ENCODE measurements at places on chromosomes 11 and 22. TPM values are rescaled to one million over a fixed set of nuclear protein-coding genes. Genes with fewer than 3 reads are reported as not detected.

GRCh38 chr22:32649515-32650200, 151.8 kb upstream of the TIMP3 start:
- peak overlapping the region; percentile 24 for H3K27ac ChIP-seq
- no peak overlapping the region for H3K4me3 ChIP-seq
- no peaks in the 10 kb centered on the region for H3K27me3 ChIP-seq
- DNase-seq: peak; percentile 81

- peak; percentile 77 for DNase-seq
- no peaks in the 10 kb centered on the region for H3K27me3 ChIP-seq
- H3K4me1 ChIP-seq: peaks cover 75% of the 10 kb centered on the region
- H3K27ac ChIP-seq: peak overlapping the region; percentile 68
Measured at GRCh38 chr22:42959576-42960509, 55.1 kb downstream of the PACSIN2 start.

MCAM gene
- total RNA-seq: 628 TPM

DNA sequence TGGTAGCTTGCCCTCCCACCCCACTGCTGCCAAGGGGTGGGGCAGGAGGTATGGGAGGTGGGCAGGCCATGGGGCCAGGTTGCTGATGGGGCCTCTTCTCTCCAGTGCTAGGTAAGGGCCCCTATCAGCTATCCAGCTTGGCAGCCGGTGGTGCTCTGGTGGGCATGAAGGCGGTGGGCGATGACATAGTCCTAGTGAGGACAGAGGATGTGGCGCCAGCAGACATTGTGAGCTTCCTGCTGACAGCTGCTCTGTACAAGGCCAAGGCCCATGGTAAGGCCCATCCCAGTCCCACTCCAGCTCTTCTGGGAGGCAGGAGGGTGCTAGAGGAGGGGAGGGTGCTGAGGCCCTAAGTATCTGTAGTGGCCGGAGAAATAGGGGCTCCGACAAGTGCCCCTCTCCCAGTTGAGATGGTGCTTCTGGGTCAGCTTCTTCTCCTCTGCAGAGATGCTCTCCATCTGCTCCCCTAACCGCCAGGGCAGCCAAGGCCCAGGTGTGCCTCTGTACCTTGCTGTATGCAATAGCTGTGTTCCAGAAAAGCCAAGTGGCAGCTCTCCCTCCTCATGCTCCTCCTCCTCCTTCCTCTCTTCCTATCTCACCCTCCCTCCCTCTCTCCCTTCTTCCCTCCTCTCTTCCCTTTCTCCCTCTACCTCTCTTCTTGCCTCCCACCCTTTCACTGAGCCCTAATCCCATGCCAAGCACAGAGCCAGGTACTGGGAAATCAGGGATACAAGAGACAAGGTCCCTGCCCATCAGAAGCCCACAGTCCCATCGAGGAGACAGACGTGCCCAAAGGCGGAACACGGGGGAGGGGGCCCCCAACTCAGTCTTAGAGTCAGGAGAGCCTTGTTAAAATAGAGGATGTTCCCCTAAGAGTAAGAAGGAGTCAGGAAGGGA, 55.3 kb downstream of the OTOG start:
- no peaks in the 10 kb centered on the region for H3K4me1 ChIP-seq
- DNase-seq: peak; percentile 40
- no peaks in the 10 kb centered on the region for H3K27me3 ChIP-seq
- H3K36me3 ChIP-seq: no peaks in the 10 kb centered on the region

NPTXR gene
- total RNA-seq: 4.5 TPM

DNA sequence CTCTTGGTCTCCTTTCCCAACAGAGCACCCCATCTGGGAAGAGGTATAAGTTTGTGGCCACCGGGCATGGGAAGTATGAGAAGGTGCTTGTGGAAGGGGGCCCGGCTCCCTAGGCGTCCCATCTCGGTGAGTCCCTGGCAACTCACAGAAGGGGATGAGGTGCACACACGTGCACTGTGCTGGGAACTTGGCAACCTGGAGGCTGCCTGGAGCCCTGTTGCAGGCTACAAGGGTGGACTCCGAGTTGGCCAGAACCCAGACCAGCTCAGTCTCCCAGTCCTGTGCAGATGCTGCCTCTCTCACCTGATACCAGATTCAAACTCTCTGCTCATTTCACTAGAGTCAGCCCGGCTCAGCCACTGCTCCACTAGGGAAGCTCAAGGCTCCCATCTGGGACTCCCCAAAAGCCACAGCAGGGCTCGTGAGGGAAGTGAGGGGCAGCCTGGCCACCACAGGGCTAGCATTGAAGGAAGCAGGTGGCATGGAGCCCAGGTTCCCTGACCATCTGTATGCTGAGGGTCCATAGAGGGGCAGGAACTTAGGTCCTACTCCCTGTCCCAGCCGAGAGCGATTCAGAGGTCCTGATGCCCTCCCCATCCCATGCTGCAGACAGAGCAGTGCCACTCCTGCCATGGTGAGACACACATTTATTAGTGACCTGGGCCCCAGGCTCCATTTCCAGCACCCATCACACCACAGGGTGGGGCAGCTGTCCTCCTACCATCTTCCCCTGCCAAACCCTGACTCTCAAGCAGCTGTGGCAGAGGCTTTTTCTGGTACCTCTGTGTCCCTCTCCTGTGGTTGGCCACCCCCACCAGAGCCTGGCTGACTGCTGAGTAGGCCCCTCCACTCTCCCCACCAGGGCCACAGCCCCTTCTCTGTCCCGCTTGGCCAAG, 4.0 kb downstream of the PRR33 start:
- H3K4me3 ChIP-seq: no peak overlapping the region
- H3K27me3 ChIP-seq: no peaks in the 10 kb centered on the region
- peaks cover 6% of the 10 kb centered on the region for H3K36me3 ChIP-seq
- no peak for DNase-seq
- H3K27ac ChIP-seq: no peak overlapping the region

GRCh38 chr11:125111343-125112207, at the start of gene TMEM218:
TMEM218 (minus strand) TSS chr11:125111626; CDS start chr11:125102241, 9,385 bp downstream.
- H3K27ac ChIP-seq: peak within 1 kb of the TSS; percentile 84
- H3K36me3 ChIP-seq: no peaks in the 10 kb centered on the region
- no peaks in the 10 kb centered on the region for H3K27me3 ChIP-seq
- H3K4me1 ChIP-seq: peaks cover 9% of the 10 kb centered on the region
- H3K4me3 ChIP-seq: peak within 1 kb of the TSS; percentile 71

GRCh38 chr11:34620202-34620601, 691 bp upstream of the EHF start:
- H3K36me3 ChIP-seq: no peaks in the 10 kb centered on the region
- H3K27me3 ChIP-seq: no peaks in the 10 kb centered on the region

XBP1 gene
- 76.7 TPM for total RNA-seq

- no peak for DNase-seq
- no peaks in the 10 kb centered on the region for H3K27me3 ChIP-seq
- H3K4me3 ChIP-seq: no peak overlapping the region
Measured at GRCh38 chr22:27970596-27971220, 51.7 kb upstream of the PITPNB start.

OR4A16 gene
- total RNA-seq: not detected

- H3K27me3 ChIP-seq: no peaks in the 10 kb centered on the region
- DNase-seq: no peak
- H3K4me1 ChIP-seq: no peaks in the 10 kb centered on the region
Measured at GRCh38 chr11:28470180-28470579, 362.0 kb downstream of the METTL15 start.

GTSE1 gene
- 0.36 TPM for total RNA-seq

PRRG4 gene
- total RNA-seq: 1.6 TPM

PIWIL4 gene
- total RNA-seq: 4.3 TPM

TRMU gene
- total RNA-seq: 30.2 TPM

- no peaks in the 10 kb centered on the region for H3K27me3 ChIP-seq
- peaks cover 19% of the 10 kb centered on the region for H3K36me3 ChIP-seq
- no peak for DNase-seq
- no peak overlapping the region for H3K27ac ChIP-seq
- H3K4me1 ChIP-seq: peaks cover 4% of the 10 kb centered on the region
- H3K4me3 ChIP-seq: no peak overlapping the region
Measured at GRCh38 chr22:33327348-33327860, 269.2 kb upstream of the SYN3 start.

GRCh38 chr11:2481253-2481652, 36.4 kb downstream of the KCNQ1 start:
- H3K4me3 ChIP-seq: no peak overlapping the region
- no peaks in the 10 kb centered on the region for H3K4me1 ChIP-seq
- no peaks in the 10 kb centered on the region for H3K27me3 ChIP-seq
- no peak for DNase-seq

- no peak overlapping the region for H3K4me3 ChIP-seq
- no peak for DNase-seq
- no peaks in the 10 kb centered on the region for H3K27me3 ChIP-seq
- peak overlapping the region; percentile 23 for H3K27ac ChIP-seq
- H3K4me1 ChIP-seq: no peaks in the 10 kb centered on the region
Measured at GRCh38 chr11:125247431-125247830, 82.9 kb downstream of the PKNOX2 start.

GRCh38 chr11:126172596-126173038, 38.8 kb downstream of the RPUSD4 start:
- H3K27ac ChIP-seq: no peak overlapping the region
- DNase-seq: no peak
- no peaks in the 10 kb centered on the region for H3K27me3 ChIP-seq
- H3K4me1 ChIP-seq: no peaks in the 10 kb centered on the region

DNA sequence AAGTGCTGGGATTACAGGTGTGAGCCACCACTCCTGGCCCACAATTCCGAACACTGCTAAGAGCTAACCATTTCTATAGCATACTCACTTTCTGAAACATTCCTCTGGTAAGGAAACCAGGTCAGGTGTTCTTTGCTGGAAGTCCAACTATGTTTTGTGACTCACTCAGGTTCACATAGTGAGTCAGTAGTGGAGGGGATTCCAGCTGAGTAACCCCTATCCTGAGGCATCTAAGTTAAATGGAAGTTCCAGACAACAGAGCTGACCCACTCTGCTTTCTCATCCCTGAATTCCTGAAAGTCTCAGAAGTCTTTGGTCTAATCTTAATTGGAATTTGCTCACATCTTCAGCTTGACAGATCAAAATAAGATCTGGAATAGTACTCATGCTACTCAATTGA, 3.0 kb upstream of the CHRNA10 start:
- H3K4me3 ChIP-seq: no peak overlapping the region
- no peak for DNase-seq
- H3K27ac ChIP-seq: no peak overlapping the region
- H3K27me3 ChIP-seq: no peaks in the 10 kb centered on the region

KDM4F gene
- not detected for total RNA-seq

- DNase-seq: peak; percentile 77
- H3K4me1 ChIP-seq: no peaks in the 10 kb centered on the region
- no peak overlapping the region for H3K4me3 ChIP-seq
Measured at GRCh38 chr11:12088047-12088481, 22.3 kb upstream of the MICAL2 start.

DNA sequence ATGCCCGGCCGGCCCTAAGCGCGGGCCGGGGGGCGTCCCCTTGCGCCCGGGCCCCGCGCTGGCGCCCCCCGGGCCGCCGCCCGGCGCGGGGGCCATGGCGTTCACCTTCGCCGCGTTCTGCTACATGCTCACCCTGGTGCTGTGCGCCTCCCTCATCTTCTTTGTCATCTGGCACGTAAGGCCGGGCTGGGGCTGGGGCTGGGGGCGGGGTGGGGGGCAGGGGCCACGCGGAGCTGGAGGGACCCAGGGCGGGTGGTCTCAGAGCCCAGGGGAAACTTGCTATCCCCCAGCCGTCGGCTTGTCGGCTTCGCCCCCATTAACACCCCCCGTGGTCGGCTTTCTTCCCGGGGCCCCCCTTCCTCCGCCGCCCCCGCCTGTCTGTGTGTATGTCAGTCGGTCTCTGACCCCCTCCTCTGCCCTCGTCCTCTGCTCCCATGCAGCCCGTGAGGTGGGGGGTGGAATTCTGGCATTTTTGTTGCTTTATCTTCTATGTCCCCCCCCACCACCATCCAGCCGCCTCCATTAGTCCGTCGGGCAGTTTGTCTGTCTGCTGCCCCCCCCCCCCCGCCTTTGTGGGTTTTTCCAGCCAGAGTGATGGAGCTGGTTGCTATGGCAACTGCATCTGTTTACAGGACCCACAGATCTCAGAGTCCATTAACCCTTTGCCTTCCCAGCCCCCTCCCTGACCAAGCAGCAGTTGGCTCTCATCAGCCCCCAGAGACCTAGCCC, 552 bp downstream of the CNIH2 start:
- H3K27ac ChIP-seq: no peak overlapping the region
- peaks cover 33% of the 10 kb centered on the region for H3K36me3 ChIP-seq
- no peaks in the 10 kb centered on the region for H3K27me3 ChIP-seq
- peaks cover 28% of the 10 kb centered on the region for H3K4me1 ChIP-seq
- H3K4me3 ChIP-seq: no peak overlapping the region

CYP2D6 gene
- 0.36 TPM for total RNA-seq

MMP27 gene
- total RNA-seq: not detected

ALDH3B2 gene
- total RNA-seq: not detected

DEFB131B gene
- total RNA-seq: not detected

OOSP2 gene
- not detected for total RNA-seq

GRCh38 chr11:1055109-1055703, 18.7 kb upstream of the MUC6 start:
- peaks cover 62% of the 10 kb centered on the region for H3K27me3 ChIP-seq
- no peaks in the 10 kb centered on the region for H3K36me3 ChIP-seq
- H3K27ac ChIP-seq: no peak overlapping the region
- no peak overlapping the region for H3K4me3 ChIP-seq
- DNase-seq: peak; percentile 61

GRCh38 chr11:3051196-3052108, 5.8 kb downstream of the CARS1 start:
- no peak overlapping the region for H3K4me3 ChIP-seq
- no peaks in the 10 kb centered on the region for H3K27me3 ChIP-seq
- no peaks in the 10 kb centered on the region for H3K36me3 ChIP-seq
- no peak for DNase-seq
- H3K27ac ChIP-seq: peak overlapping the region; percentile 91
- H3K4me1 ChIP-seq: peaks cover 48% of the 10 kb centered on the region

DRD4 gene
- 0.41 TPM for total RNA-seq

GLYAT gene
- not detected for total RNA-seq

GRCh38 chr11:43602670-43603069, 77.9 kb upstream of the HSD17B12 start:
- peaks cover 1% of the 10 kb centered on the region for H3K4me1 ChIP-seq
- no peaks in the 10 kb centered on the region for H3K27me3 ChIP-seq
- no peak for DNase-seq

GRCh38 chr11:14094481-14095037, 132.0 kb downstream of the SPON1 start:
- H3K36me3 ChIP-seq: no peaks in the 10 kb centered on the region
- no peak for DNase-seq

MAPK11 gene
- 6.2 TPM for total RNA-seq

GRCh38 chr11:46256540-46257001, 20.9 kb upstream of the CREB3L1 start:
- no peaks in the 10 kb centered on the region for H3K4me1 ChIP-seq
- no peak overlapping the region for H3K4me3 ChIP-seq
- H3K27me3 ChIP-seq: no peaks in the 10 kb centered on the region
- no peak for DNase-seq

GRCh38 chr11:108847298-108847990, 182.6 kb downstream of the DDX10 start:
- H3K27ac ChIP-seq: no peak overlapping the region
- no peaks in the 10 kb centered on the region for H3K36me3 ChIP-seq
- DNase-seq: no peak
- no peaks in the 10 kb centered on the region for H3K27me3 ChIP-seq

DNA sequence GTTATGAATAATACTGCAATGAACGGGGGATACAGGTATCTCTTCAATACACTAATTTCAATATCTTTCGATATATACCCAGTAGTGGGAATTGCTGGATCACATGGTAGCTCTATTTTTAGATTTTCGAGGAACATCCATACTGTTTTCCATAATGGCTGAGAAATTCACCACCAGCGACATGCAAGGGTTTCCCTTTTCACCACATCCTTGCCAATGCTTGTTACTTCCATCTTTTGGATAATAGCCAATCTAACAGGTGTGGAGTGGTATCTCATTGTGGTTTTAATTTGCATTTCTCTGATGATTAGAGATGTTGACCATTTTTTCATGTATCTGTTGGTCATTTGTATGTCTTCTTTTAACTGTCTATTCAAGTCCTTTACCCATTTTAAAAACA, 5.9 kb downstream of the IL10RA start:
- H3K27ac ChIP-seq: no peak overlapping the region
- no peaks in the 10 kb centered on the region for H3K27me3 ChIP-seq
- no peak overlapping the region for H3K4me3 ChIP-seq

All from sigmoid colon (tissue), 7 donors.